ENCODE measurements at places on chromosomes 4 and X.

DNA sequence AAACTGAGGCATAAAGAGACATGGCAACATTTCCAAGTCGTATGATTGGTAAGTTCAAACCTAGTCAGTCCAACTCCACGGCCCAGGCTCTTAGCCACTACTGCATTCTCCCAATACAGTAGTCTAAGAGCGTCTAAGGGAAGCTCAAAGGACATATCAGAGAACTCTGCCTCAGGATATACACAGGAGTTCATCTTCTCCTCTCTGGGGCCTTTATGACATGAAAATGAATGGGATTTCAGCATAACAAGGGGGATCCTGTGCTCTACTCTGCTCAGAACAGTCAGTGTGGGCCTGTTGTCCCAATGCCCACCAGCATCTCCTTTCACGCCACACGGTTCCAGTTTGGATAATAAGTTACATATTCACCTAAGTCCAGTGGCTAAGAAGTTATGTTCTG, 4.2 kb downstream of the GASK1B start:
- DNase-seq, result no peak

GRCh38 chr4:80243274-80244018, 23.0 kb upstream of the FGF5 start:
- no peak for DNase-seq

- no peak for DNase-seq
Observed at GRCh38 chr4:27176400-27176799, 315.8 kb downstream of the STIM2 start.

DNA sequence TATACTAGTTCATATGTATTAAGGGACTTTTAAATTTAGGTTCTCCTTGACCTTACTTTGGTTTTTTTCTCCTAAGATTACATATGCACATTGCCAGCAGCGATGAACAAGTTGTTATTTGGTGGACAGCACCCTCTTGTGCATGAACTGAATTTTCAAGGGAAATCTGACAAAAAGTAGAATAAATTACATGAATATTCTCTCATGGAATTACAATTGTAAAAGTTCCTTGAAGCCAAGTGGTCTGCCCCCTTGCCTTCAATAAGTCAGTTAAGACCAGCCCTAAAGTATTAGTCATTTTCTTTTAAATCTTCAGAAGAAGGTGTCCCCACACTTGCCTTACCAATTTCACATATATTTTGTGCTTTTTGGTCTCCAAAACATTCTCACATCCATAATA, 30.7 kb upstream of the SMARCA5 start:
- DNase-seq, result no peak

GRCh38 chr4:106277140-106277675, 38.8 kb downstream of the TBCK start:
- no peak for DNase-seq

GRCh38 chr4:90137555-90137954, 10.4 kb downstream of the CCSER1 start:
- DNase-seq, result no peak

- no peak for DNase-seq
Observed at GRCh38 chrX:95893636-95894035, 791.0 kb upstream of the DIAPH2 start.

- no peak for DNase-seq
Observed at GRCh38 chr4:90476019-90476418, 348.8 kb downstream of the CCSER1 start.

GRCh38 chr4:21366312-21366711, 582.3 kb downstream of the KCNIP4 start:
- DNase-seq, result no peak

DNA sequence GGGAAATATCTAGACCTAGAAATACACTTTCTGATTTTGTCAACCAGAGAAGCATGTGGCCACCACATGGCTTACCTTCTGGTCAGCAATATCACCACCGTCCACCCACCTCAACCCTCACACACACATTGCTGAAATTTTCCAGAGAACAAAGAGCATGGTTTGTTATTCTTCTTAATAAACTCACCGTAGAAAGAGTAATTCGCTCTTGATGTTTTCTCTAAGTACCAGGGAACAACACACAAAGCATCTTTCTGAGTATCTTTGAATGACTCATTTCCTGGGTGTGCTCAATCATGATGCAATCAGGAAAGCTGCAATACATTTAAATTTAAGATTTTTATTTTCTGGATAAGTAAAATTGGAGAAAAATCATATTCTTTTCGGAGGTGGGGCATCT, 24.7 kb upstream of the LRAT start:
- DNase-seq, result no peak

DNA sequence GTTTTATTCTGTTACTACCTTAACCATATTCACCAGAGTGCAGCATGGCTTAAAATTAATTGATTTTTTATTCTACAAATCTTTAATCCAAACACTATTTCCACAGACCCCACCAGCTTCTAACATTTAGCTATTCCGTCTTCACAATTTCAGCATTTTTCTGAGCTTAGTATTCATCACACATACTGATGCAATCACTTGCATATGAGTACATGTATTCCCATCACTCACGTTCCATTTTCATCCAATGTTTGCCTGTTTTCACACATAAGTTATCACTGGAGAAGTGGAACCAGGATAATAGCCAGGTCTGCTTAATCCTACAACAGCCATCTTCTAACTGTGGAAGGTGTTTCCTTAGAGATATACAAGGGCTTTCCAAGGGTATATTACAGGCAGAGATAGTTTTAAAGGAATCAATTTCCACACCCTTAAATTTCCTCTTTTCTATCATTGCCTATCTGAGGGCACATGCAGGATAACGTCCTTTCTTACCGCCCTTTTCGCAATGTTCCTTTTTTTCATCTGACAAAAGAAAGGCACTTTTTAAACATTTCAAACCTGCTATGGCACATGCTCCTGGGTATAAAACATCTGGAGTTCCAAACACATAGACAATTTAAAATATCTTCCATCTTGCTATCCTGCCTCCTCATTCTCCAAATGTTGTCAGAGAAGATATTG, 115.8 kb downstream of the CORIN start:
- no peak for DNase-seq

DNA sequence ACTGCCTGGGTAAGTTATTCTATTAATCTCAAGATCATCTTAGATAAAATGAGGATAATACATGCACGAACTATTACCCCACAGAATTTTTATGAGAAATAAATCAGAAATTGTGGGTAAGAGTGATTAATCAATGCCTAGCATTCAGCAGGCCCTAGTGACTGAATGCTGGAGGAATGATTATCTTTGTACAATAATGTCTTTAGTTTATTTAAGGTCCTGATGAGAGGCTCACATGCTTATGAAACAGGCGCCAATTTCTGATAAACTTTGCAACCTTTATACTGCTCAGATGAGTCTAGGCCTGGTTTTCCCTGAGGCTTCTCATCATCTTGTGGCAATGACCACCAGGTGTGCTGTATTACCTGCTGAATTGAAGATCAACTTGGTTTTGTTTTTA, 27.8 kb upstream of the BMP2K start:
- no peak for DNase-seq

- no peak for DNase-seq
Observed at GRCh38 chr4:7463566-7464258, 29.0 kb upstream of the PSAPL1 start.

DNA sequence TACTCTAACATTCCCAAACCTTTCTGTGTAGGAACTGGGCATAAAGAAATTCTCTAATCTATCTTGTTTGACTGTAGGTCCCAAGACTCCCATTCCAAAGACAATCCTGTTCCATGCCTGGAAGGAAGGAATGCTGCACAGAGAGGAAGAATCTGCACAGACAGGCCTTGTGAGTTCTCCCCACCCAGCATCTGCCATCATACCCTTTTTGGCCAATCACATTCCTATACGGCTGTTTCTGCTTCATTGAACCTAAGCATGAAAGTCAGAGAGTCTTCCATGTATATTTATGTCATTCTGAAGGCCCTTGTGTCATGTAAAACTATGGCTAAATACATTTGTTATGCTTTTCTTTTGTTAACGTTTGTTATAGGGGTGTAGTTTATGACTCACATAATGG, 667.7 kb upstream of the IGFBP7 start:
- DNase-seq, result no peak

DNA sequence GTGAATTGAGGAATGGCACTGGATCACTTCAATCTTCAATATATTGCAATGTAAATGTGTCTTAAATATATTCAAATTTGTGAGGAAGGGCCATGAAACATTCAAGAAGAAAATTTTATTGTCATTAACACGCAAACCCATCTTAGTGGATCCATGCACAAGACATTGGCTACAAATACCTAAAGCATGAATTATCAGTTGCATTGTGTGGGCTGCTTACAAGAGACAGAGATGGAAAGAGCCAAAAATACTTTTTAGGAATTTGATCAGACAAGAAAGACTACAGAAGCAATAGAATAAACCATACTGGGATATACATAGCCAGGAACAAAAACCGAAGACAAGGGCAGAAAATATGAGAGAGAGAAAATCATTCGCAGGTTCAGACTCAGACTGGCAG, 616.2 kb upstream of the GRIA3 start:
- no peak for DNase-seq

DNA sequence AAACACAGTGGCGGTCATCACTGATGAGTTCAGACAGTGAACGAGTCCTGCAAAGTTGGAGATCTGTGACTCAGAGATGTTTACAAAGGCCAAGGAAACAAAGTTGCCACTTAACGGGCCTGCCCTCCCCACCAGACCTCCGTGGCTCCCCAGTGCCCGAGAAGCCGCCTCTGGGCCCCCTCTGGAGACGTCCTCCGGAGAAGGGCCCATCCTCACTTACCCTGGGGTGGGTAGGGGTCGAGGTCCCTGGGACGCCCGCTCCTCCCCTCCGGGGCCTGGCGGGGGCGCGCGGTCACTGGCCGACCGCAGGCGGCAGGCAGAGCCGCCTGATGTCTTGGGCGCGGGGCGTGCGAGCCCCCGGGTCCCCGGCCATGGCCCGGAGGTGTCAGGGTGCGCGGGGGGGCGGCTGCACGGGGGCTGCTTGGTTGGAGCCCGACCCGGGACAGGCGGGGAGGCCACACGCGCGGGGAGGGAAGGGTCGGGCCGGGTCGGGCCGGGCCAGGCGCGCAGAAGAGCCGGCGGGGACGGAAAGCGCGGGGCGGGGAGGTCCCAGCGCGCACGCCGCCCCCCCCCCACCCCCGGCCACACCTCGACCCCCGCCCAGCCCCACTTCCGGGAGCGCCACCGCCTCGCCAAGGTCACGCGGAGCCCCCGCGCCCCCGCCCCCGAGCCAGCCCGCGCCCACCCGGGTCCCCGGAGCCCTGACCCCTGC, 529 bp downstream of the DHRSX start:
- DNase-seq, result peak; percentile 7

- no peak for DNase-seq
Observed at GRCh38 chrX:51456814-51457213, 39.6 kb downstream of the NUDT11 start.

DNA sequence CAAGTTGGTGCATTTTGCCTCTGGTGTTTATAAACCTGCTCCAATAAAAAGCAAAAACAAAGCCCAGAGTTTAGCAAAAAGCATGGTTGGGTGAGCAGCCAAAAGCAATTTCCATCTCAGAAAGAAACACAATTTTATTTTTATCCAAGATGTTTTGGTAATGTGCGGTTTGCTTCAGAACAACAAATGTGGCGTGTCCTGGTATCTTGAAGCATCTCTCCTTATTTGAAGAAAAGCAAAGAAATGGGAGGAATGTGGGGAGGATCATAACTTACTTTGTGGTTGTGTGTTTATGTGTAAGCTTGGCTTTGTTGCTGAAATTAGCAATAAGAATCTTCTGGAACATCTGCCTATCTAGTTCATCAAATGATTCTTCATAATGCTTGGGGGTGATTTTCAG, 88.3 kb upstream of the DDX3X start:
- DNase-seq, result no peak

GRCh38 chr4:109994415-109994827, 81.7 kb downstream of the EGF start:
- DNase-seq, result no peak

DNA sequence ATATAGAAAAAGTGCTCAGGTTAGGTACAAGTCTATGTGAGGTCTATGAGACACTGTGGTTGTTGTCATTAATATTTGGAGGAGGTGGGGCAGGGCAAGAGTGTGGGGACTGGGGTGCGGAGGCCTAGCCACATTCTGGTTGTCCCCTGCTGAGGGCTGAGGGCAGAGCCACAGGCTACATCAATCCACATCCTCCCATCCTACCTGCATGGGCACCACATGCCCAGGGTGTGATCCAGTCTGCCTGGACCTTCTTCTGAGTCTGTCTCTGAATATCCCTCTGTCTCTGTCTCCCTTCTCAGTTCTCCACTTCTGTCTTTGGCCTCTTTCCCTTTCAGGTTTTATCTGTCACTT, 1.2 kb upstream of the GATA1 start:
- DNase-seq, result no peak
